ENCODE measurements at places on chromosomes 2 and 18.

DNA sequence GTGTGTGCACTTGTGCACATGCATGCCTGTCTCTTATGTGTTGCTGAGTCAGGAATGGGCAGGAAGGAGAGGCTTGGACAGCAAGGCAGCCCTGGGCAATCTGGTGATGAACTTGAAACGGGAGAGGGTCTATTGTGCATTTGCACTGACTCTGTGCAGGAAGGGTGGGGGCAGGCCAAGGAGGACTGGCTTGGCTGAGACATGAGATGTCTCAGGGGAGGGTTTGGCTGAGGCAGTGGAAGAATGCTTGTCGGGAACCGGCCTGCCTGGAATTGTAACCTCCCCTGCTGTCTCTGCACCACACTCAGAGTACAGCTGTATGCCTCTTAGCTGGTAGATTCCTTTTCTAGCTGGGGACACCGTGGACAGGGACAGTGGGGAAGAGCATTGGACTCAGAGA, 176.1 kb upstream of the TNP1 start:
- no peak for DNase-seq

- peak; percentile 79 for DNase-seq
Observed at GRCh38 chr2:66695226-66695735, 260.4 kb downstream of the MEIS1 start.

DNA sequence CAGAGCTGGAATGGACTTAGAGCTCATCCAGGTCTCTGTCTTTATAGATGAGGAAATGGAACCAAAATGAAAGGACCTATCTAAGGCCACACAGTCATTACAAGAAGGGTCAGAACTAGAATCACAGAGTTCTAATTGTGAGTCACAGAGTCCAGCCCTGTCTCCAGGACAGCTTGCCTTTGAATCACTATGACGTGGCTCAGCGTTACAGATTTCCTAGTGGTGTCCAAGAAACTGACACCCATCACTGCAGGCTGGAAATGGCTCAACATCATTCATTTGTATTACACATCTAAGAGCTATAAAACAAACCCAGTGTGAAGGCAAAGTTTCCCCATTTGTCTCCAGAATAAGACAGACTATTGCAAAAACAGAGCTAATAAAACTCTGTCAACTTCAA, 164.3 kb upstream of the SIX2 start:
- no peak for DNase-seq

DNA sequence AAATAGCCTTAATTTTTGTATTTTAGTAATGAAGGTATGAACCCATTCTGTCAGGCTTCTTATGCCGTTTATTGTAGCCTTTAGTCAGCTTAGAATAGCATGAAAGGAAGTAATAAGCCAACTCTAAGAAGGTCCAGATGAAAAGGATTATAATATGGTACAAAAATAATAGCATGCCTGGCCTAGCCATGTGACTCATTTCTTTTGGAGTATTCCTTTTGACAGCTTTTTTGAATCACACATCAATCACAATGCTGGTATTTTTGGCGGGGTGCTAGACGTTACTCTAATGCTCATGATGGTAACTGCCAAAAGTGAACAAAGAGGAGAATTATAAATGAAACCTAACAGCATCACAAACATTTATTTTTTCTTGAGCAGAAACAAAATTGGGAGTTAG, 19.9 kb downstream of the FMNL2 start:
- DNase-seq: no peak

GRCh38 chr2:31193806-31194205, 23.5 kb downstream of the CAPN14 start:
- DNase-seq: no peak

- DNase-seq: no peak
Observed at GRCh38 chr2:227701556-227701955, 16.3 kb downstream of the SLC19A3 start.

DNA sequence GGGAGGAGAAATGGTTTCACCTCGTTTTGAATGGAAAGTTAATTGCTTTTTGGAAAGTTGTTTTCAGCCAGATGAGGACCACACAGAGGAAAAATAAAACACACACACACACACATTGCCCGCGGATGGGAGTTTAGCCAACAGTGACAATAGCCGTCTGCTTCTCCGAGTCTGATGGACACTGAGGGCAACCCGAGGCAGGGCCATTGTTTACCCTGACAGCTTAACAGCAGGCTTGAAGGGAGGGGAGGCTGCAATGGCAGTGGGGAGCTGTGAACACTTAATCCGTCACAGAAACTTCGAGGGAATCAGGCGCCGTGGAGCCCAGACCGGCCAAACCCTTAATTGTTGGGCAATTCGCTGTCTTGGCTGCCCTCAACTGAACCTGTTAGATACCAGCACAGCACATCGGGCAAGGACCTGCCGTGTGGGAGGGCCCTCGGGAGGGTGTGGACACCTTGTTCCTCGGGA, 145.9 kb downstream of the ACKR3 start:
- DNase-seq: no peak

All from cerebellar cortex (tissue), 1 donor.